Stimulated activated CD8-positive, alpha-beta memory T cell treated with anti-CD3 and anti-CD28 coated beads, Interleukin-4, amount 100 ng/mL, for 1 hour (primary cell): ENCODE measurements at places on chromosomes 1 and 21.

GRCh38 chr1:219085082-219085481 lies 88.6 kb upstream of the LYPLAL1 start:
- DNase-seq, result no peak

DNA sequence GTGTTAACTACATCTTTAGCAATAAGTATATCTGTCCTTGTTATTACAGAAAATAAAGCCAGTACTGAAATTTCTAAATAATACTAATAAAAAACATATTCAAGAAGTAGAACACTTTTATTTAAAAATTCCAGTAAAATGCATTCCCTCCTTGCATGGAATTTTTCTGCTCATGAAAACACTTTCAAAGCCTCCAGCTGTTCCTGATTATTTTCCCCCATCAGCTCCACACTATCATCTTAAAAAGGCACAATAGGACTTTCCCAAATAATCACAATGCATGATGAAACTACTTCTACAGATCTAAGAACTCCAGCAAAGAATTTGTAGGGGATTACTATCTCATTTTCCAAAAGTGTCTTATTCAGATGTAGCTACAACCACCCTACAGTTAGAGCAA lies 162.6 kb upstream of the USP25 start:
- no peak for DNase-seq

DNA sequence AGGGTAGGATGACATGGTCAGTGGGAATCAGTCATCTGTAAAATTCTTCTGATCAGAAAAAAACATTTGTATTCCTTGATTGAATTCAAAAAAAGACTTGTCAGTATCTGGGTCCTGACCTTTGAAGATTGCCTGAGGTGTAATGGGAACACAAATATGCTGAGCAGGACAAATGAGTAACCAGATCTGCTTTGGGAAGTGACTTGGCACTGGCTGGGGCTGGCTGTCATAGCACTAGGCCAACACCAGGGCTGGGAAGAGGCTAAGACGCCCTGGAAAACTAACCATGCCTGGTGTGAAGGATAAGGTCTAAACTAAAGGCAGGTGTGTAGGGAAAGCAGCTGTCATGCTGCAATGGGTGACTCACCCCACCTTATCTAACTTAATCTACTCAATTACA lies 452.9 kb upstream of the BEND5 start:
- no peak for DNase-seq

DNA sequence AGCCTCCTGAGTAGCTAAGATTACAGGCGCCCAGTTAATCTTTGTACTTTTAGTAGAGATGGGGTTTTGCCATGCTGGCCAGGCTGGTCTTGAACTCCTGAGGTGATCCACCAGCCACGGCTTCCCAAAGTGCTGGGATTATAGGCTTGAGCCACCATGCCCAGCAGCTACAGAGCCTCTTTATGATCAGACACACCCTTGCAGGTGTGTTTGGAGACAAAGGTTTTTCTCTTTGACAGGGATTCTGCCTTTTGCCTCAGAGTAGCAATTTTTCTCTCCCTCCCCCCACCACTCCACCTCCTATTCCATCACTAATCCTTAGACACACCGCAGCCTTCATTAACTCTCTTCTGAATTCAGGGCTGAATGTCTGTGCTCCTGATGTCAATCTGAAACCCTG lies 152.2 kb upstream of the NFIA start:
- DNase-seq, result no peak

DNA sequence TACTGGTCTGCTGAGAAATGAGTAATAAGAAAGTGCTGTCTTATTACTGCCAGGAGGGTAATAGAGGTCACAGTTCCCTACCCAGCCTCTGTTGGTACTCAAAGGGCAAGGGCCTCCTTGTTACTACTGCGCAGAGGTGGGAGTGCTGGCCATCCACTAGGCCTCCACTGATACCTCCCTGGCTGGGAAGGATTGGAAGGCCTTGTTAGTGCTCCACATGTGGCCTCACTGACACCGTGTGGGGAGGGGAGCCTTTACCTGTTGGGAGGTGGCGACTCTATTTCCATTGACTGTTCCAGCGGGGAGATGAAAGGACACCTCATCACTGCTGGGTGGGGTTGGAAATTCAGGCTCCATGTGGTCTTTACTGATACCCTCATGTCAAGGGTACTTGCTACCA lies 57.8 kb upstream of the USP24 start:
- no peak for DNase-seq

GRCh38 chr1:54882519-54882918 lies 4.5 kb downstream of the DHCR24 start:
- DNase-seq, result no peak

DNA sequence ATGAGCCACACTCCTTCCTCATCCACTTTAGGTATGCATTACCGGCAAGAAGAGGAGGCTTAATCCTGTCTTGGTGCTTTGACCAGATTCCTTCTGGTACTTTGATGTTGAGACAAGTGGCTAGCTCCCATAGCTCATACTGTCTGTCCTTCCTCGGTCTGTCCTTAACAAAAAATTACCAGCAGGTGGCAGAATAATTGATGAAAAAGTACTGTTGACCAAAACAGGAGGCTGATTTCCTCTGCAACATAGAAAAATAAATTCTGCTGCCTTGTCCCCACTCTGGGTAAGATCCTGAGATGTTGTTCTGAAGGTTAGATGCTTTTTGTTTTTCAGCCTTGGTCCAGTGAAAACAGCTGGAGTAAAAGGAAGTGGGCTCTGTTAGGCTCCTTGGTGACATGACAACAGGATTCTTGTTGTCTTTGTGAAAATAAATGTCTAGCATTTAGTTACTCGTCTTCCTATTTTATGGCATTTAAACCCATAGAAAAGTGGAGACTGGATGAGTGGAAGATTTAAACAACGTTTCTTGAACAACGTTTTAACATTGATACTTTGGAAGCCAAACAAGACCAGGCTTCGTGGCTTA lies 11.2 kb upstream of the HJV start:
- no peak for DNase-seq

GRCh38 chr1:150267896-150268295 lies 920 bp downstream of the APH1A start:
- no peak for DNase-seq

GRCh38 chr1:47529520-47530098 lies 91.8 kb downstream of the FOXD2 start:
- DNase-seq, result no peak

DNA sequence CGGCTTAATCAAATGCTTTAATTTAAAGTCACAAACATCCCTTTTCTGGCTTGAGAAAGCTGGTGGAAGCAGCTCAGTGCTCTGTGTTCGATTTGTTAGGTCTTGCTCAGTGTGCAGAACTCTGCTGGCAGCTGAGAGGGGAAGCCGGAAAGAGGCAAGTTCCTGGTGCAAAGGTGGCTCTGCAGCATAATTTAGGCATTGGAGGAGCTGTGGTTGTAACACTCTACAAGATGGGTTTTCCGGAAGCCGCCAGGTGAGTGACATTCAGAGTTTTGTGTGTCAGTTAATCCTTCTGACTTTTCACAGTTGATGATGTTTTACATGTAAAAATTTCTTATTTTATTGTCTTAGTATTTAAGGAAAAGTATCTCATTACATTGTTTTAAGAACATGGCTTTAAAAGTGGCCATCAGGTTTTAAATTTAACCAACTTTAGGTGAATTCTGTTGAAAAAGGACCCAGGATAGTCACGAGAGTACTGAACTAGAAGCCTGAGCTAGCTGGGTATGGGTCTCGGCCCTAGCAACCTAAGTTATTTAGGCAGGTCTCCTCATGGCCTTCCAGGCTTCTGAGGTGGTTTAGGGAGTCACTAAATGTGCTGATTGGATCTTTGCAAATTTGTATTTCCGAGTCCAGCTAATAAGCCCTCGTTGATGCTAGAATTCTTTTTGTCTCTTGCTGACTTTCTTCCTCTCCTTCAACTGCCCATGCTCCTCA lies 47.1 kb upstream of the PODN start:
- DNase-seq, result peak; percentile 24

DNA sequence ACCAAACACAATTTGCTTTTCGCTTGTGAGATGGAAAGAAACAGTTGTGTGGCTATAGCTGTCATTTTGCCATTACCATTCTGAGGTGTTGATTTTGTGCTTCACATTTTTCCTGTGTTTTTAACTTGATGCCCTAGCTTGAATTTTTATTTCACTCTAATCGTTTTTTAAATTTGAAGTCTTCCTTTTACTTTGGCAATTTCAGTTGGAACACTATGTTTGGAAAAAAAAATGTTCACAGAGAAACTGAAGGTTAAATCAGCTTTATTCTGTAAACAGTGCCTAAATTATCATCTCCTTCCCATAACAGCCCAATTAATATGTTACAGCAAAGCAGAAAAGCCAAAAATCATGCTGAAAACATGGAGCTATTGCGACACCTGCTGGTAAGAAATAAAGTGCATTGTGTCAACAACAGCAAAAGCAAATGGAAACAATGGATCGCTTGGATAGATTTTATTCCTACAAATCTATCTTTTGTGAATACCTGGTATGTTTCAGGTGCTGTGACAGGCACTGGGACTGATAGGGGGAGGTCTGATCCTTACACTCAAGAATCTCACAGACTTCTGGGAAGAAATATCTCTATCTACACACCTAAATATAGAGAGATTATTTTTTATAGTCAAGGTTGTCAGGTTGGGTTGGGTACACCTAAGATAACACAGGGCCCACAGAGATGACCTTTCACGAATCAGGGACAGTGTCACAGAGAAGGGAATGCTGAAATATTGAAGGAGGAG lies 16.2 kb upstream of the ERICH3 start:
- no peak for DNase-seq

GRCh38 chr1:15362737-15363128 lies 47.0 kb upstream of the EFHD2 start:
- no peak for DNase-seq

DNA sequence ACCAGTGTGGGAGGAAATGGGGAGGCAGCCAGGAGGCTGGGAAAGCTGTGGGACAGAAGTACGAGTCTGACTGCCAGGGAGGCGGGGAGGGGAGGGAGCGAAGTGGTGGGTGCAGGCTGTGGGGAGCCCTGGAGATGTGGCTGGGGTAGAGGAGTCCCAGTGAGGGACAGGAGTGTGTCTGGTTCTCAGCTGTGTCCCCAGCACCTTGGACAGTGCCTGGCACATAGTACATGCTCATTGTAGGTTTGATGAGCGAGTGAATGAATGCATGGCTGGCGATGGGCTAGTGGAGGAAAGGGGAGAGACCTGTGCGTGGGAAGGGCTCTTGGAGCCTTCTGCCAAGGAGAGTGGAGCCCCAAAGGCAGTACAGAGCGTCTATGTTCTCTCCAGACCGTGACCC lies 104.1 kb downstream of the SIK1 start:
- DNase-seq, result no peak

GRCh38 chr1:1605034-1605591 lies 5.2 kb upstream of the FNDC10 start:
- DNase-seq, result no peak

- no peak for DNase-seq
Measured at GRCh38 chr1:147712605-147713004, 42.3 kb upstream of the ACP6 start.

DNA sequence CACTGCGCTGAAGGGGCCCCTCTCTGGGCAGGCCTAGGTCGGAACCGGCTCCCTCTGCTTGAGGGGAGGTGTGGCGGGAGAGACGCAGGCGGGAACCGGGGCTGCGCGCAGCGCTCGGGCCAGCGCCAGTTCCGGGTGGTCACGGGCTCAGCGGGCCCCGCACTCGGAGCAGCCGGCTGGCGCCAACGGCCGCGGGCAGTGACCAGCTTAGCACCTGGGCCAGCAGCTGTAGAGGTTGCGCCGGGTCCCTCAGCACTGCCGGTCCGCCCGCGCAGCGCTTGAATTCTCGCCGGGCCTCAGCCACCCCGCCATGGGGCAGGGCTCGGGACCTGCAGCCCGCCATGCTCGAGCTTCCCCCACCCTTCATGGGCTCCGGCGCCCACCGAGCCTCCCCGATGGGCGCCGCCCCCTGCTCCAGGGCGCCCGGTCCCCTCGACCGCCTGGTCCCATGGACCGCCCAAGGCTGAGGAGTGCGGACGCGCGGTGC lies 254.6 kb downstream of the COL11A1 start:
- no peak for DNase-seq

DNA sequence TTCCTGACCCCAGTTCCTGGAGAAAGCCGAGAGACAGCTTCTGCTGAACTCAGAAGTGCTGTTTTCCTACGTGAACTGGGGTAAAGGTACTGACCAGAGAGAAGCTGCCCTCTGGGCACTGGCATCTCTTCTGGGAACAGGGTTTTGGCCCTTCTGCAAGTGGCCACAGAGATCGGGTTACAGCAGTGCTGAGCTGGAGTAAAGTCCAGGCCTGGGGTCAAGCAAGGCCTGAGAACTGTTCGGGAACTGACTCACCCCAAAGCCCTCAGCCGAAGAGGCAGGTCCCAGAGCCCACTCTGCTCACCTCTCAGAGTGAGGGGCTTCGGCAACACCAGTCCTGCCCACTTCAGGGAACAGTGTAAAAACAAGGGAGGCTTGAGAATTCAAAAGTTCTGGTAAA lies 177.2 kb upstream of the RUNX1 start:
- DNase-seq, result no peak

- DNase-seq, result no peak
Measured at GRCh38 chr1:151007853-151008243, 401 bp upstream of the PRUNE1 start.

- no peak for DNase-seq
Measured at GRCh38 chr1:2640626-2641025, 7.8 kb upstream of the MMEL1 start.

DNA sequence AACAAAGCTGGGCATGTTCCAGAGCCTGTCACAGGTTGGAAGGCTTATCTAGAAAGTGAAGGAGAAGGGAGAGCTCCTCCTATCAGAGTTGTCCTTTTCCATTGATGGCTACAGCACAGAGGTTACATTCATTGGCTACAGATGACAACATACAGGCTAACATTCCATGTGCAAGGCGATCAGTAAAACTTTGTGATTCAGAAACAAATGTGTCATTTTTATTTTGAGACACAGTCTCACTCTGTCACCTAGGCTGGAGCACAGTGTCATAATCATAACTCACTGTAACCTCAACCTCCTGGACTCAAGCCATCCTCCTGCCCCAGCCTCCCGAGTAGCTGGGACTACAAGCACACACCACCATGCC lies 32.6 kb downstream of the TRIM67 start:
- DNase-seq, result no peak

DNA sequence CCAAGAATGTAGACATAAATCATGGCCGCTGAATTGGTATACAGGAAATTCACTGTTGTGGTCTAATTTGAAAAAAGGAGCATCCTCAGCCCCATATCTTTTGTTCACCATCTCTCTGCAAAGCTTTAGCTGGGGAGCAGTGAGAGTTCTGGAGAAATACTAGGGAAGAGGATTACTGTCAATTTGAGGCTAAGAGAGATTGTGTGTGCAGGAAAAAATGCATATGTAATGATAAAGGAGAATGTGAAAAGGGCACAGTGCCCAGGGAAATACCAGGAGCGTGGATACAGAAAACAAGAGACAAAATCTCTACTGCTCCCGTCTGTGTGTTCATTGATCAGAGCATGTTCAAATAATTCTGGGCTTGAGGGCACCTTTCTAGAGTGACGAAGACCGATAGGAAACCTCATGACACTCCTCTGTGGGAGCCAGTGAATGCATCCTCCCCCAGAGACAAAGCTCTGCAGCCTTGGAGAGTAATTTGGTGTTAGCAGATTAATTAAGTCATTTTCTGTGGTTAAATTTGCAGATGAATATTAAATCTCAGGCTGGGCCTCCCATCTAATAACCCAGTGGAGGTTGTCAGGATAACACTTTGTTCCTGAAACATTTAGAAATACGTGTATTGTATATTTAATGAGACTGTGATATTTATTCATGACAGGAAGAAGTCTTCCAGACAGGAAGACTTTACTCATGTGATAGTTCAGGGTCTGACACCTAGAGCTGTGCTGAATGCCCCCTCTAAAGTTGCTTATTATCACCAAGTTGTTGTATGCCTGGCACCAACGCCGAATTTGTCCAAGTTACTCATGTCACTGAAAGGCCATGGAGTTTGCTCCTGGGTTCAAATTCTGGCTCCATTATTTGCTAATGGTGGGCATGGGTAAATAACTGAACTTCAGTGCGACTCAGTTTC lies 287.3 kb upstream of the SGIP1 start:
- no peak for DNase-seq
